Non-pigmented ciliary epithelial cell (primary cell): ENCODE measurements at places on chromosomes 1 and 21.

DNA sequence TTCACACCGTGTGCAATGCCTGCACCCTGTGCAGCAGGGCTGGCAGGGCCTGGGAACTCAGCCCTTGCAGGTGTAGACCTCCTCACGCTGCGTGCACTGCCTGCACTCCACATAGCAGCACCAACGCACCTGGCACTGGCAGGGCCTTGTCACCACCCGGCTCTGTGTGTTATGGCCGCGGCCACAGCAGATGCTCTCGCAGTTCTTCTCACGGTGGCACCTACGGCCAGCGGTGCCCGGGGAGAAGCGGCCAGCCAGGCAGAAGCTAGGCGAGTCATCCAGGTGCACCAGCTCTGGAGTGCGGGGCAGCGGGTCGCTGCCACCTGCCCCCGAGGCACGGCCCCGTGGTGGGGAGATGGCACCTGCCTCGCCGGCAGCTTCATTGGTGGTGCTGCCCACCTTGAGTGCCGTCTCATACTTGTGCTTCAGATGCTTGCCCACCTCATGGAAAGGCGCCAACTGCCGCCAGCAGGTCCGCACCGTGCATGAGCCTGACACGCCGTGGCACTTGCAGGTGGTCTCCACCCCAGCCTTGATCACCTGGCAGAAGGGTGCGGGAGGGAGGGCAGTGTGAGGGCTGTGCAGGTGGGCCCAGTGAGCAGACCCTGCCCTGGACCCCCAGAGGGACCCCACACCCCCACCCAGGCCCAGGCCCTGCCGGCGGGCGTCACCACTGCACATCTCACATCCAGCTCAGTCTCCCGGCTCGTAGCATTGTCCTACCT lies 26.1 kb downstream of the WNT9A start:
- no peak for DNase-seq

DNA sequence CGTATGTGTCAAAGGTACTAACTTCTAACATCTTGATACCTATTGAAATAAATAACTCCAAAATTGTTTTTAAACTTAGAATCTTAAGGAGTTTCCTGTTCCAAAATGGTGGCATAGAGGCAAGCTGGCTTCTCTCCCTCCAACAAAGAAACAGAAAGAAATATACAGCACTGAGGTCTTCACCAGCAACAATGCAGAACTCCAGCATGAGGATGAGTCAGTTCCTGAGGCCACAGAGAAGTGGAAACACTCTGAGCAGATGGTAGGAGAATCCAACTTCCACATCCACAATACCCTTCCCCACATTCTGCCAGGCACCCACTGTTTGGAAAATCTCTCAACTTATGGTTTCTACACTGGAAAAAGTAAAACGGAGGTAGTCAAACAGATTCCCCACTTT lies 12.2 kb upstream of the PPIH start:
- DNase-seq = no peak

DNA sequence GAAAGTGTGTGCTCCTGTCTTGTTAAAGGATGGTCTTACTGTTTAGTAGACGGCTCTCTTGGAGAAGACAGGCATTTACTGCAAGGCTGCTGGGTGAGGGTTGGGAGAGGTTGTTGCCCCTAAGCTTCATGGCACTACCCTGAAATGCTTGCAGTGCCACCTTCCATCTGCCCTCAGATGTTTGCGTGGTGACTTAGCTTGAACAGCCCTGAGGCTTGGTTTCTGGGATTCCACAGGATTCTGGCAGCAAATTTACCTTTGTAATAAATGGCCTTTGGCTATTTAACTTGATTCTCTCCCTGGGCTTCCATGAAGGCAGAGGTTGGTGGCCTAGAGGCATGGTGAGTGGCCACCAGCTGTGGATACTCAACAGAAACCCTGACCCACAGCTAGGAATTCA lies 11.6 kb downstream of the MTARC1 start:
- no peak for DNase-seq

GRCh38 chr1:84363622-84364021 lies 34.7 kb upstream of the DNASE2B start:
- DNase-seq = no peak

- no peak for DNase-seq
Measured at GRCh38 chr1:157829711-157830110, 9.8 kb upstream of the FCRL1 start.

GRCh38 chr1:6447818-6448748 lies 17.9 kb downstream of the TNFRSF25 start:
- no peak for DNase-seq

DNA sequence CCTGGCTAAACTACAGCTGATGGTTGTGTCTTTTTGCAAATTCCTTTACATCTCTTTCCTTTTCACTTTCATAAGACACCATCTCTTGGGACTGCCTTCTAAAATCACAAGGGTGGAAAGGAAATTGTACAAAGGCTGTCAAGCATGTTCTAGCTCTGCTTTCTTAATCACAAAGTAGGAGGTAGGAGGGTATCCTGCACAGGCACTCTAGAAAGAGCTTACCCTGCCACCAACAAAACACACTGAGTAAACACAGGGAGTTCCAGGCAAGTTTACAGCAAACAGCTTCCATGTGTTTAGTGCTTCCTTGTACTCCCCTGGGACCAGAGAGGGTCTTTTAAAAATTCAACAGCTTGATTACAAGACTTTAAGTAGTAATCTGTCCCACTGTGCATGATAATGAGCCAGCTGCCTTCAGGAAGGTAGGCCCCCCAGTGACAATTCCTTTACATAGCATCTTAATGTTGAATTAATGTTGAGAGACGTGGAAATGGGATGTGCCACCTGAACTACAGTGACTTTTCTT lies 2.4 kb downstream of the PLPP3 start:
- DNase-seq = no peak

- DNase-seq = no peak
Measured at GRCh38 chr21:28908351-28908750, 84.3 kb downstream of the LTN1 start.

DNA sequence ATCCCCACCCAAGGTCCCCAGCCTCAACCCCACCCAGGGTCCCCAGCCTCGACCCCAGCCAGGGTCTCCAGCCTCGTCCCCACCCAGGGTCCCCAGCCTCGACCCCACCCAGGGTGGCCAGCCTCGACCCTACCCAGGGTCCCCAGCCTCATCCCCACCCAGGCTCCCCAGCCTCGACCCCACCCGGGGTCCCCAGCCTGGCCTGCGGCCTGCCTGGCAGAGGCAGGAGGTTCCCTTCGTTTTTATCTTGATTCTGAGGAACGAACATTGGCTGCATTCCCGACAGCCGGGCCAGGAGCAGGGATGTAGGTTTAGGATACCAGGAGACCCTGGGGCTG lies 3.4 kb upstream of the PDE9A start:
- no peak for DNase-seq

DNA sequence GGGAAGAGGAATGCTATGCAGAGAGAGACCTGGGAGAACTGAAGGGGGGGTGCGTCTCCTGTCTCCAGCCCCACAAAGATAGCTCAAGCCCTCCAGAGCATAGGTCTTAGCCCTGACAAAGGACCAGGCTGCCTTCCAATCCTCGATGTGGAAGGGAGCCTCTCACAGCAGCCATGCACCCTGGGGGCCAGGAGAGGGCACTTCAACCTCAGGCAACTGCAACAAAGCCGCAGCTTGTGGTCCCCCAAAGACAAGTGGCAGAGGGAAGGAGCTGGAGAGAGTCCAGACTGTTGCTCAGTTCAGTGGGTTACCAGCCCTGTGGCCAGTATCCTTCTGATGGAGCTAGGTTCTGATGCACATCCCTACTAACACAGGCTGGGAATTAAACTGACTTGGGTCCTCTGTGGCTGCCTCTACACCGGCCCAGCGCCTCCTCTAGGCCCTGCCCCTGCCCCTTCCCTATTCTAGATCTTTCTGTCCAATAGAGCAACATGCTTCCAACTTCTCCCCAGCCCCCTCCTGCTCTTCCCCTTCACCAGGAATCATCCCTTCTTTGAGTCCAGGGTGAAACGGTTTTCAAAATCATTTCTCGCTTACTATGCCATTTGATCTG lies 100.7 kb upstream of the SPATA6 start:
- peak; percentile 17 for DNase-seq

GRCh38 chr21:34845521-34846451 lies 177.0 kb downstream of the CLIC6 start:
- DNase-seq = peak; percentile 71

GRCh38 chr1:244705261-244706234 lies 52.6 kb downstream of the DESI2 start:
- DNase-seq = no peak

- DNase-seq = no peak
Measured at GRCh38 chr1:15916916-15917315, 59.0 kb downstream of the ZBTB17 start.

GRCh38 chr1:163562355-163562754 lies 240.6 kb downstream of the NUF2 start:
- no peak for DNase-seq

DNA sequence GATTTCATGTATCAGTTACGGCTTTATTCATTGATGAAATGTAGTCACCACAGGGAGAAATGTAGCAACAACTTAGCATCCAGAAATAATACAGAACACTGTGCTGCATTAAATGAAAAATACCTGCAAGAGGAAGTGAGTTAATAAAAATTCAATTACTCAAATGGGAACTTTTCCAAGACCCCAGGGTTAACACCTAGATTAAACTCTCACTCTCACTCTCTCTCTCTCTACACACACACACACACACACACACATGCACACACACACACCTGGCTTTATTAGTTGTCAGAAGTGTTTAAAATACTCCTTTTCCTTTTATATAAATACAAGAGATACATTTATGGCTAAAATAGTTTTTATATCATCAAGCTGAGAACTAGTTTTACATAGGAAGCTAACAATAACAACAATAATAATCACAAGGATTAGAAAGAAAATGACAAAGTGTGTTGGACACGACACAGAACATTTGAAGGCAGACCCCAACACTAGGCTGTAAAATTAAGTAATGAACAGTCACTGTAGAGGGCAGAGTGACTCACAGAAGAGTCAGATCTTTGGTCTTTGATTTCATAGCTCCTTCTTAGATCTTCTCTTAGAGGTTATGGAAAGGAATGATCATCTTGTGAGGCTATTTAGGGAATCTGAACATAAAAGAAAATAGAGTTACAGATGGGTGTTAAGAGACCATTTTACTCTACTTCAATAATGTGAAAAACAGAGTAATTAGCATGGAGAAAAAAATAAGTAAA lies 1266.0 kb upstream of the ADGRL2 start:
- peak; percentile 4 for DNase-seq

DNA sequence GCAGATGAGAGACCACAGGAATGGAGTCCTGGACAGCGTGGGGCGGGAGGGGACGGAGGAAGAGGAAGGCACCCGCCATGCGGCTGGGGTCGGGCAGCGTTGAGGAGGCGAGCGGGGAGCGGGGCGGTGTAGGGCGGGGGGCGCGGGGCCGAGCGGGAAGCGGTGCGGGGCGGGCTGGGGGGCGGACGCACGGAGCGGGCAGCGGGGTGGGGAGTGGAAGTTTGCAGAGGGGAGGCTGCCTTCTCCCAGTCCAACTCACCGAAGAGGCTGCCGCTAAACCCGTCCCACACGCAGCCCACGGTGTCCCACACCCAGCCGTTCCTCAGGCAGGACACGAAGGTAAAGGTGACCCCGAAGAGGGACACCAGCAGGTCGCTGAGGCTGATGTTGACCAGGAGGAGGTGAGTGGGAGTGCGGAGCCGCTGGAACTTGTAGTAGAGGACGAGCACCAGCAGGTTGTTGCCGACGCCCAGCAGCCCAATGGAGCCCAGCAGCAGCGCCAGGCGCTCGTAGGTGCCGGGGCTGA lies 483 bp downstream of the CHML start:
- DNase-seq = no peak

GRCh38 chr1:51299185-51299885 lies 31.0 kb downstream of the TTC39A start:
- no peak for DNase-seq

GRCh38 chr1:233664253-233664652 lies 50.3 kb downstream of the KCNK1 start:
- DNase-seq = no peak

- DNase-seq = no peak
Measured at GRCh38 chr1:19254416-19254815, 2.8 kb downstream of the MRTO4 start.

DNA sequence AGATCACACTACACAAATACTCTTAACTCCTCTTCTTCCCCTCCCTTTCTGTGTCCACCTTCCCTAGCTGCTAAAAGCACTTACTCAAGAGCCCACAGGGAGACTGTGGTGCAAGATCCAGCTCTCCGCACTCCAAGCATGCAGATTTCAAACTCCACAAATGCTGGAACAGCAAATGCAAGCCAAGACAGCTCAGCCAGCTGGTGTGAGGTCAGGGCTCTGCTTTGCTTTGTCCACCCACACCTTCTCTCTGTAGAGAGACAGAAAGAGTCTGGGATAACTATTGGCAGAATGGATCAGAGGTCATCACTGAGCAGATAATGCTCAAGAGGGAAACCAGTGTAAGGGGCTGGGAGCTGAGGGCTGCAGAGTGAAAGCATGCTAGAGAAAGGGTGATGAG lies 45.2 kb upstream of the DPT start:
- no peak for DNase-seq

DNA sequence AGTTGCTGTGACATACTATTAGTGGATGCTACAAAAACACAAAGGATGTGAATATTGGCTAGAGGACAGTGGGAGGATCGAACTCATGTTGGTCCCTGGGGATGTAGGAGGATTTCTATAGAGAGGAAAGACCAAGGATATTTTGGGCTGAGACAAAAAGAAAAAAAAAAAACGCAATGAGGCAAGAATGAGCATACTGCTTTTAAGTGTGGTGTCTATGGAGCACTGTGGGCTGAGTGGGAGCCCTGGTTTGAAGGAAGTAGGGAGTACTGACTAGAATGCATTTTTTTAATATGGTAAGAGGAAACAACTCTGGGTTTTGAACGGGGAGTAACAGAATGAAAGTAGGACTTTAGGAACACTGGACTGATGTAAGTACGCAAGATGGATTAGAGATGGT lies 450.7 kb downstream of the NEGR1 start:
- DNase-seq = no peak

DNA sequence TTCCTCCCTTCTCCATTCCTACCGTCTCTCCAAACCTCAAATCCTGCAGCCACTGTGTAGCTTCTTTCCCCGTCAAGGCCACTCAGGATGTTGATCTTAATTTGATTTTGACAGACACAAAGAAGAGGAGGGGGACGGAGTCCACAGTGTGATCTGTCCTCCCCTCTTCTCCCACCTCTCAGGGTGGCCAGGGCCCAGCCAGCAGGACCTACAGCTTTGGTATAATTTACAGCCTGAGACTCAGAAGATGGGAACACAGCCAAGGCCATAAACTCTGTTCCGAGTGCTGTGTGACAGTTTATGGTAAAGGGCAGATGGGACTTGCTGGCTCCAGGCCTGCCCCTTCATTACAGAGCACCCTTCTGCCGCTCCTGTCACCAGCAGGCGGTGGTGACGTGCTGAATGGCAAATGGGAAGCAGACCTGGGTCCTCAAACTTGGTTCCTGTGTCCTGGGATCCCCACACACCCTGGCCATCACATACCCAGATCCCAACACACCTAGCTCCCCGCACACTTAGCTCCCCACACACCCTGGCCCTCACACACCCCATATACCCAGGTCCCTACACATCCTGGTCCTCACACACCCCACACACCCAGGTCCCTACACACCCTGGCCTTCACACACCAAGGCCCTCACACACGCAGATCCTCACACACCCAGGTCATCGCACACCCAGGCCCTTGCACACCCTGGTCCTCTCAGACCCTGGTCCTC lies 71.6 kb downstream of the CD2 start:
- DNase-seq = no peak
